Endodermal cell (in vitro differentiated cells): ENCODE measurements at places on chromosomes 6 and 20. TPM values are rescaled to one million over a fixed set of nuclear protein-coding genes. Genes with fewer than 3 reads are reported as not detected.

Gene ILRUN
- 68.3 and 73.0 TPM in 2 replicates for total RNA-seq

Gene SRMS
- not detected in 2 replicates for total RNA-seq

Gene SLC4A11
- total RNA-seq = 0.87 to 4.5 TPM (median 3.8 TPM) in 3 replicates

Gene HUS1B
- total RNA-seq = 0.70 and 1.1 TPM in 2 replicates

Gene EDN3
- 0.20 TPM in 1 of 2 replicates, not detected in the other for total RNA-seq

Gene OR2H2
- total RNA-seq = not detected in 2 replicates

Gene PKHD1
- total RNA-seq = 0.19 to 0.23 TPM (median 0.20 TPM) in 3 replicates

GRCh38 chr6:129677620-129678325 is 32.2 kb downstream of the ARHGAP18 start:
- no peak for DNase-seq

DNA sequence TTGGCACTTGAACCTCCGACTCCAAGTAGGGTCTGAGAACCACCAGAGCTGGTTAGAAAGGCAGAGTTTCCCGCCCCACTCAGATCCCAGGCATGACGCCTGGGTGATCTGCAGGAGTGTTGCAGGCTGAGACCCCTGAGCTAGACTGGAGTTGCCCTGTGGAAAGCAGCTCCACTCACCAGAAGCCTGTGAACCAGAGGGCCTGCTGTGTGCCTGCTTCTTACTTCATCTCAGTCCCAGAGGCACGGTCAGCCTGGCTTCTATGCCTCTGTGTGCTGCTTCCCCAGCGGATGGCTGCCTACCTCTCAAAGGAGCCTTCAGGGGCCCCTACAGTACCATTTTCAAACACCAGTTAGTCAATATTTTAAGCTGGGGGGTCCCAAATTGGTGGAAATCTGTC is 15.6 kb upstream of the CCN6 start:
- DNase-seq = no peak

- peak; percentile 10 for DNase-seq
Measured at GRCh38 chr6:159092631-159093030, 47.8 kb upstream of the TAGAP start.

DNA sequence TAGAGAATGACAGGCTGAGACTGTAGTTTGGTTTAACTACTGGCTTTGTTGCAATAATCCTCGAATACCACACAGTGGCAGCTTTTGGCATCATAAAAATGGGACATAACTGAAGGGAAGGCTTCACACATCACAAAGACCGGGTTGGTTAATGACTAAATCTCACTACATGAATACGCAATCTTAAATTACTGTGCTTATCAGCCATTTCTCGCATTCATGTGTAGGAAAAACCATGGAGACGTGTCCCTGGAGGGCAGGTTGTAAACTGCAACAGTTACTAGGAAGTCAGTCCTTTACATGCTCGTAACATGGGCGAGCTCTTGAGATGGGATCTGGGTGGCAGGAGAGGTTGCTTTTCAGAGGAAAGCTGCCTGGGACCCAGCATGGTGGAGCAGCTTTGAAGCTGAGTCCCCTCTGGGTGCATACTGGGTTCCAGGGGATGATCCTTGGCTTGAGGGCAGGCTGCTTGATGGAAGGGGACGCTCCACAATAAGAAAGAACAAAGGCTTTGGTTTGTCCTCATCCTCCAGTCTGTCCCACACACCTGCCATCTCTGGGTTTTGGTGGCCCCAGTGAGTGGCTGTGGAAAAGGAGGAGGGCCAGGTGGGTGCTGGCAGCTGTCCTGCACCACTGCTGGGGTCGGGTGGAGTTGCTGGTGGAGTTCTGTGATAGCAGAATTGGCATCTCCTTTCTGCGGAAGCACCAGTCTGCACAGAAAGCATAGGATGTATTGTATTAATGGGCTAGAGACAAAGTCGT is 2.1 kb downstream of the RPS21 start:
- DNase-seq = no peak

DNA sequence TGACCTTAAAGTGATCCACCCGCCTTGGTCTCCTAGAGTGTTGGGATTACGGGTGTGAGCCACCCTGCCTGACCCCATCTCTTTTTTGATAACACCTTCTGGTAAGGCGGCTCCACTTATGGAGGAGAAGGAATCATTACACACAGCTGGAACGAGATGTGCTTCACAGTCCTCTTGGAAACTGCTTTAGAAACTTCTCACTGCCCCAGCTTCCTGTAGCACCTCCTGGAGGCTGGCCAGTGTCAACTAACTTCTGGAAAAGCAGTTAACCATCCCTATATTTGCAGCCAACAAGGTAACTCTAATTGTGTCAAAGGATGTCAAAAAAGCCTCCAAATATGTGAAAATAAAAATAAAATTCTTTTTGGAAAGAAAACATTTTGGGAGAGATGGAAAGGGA is 48.8 kb upstream of the BCLAF1 start:
- DNase-seq = no peak

DNA sequence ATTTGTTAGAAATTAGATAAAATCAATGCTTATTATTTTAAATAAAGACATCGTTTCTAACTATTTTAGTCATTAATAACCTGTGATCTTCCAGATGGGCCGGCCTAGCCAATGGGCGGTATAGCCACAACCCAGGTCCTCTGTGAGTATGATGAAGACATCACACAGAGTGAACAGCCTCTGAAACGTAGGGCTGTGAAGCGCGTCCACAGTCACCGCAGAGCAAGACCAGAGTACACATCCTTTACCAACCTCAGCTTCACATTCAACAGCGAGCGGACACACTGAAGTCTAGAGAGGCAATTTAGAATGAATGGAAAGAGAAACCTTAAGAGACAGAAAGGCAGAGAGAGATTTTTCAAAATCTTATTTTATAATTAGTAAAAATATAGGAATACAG is 125.0 kb upstream of the RPS6KA2 start:
- DNase-seq = no peak

GRCh38 chr6:137816133-137816579 is 50.9 kb upstream of the TNFAIP3 start:
- no peak for DNase-seq

DNA sequence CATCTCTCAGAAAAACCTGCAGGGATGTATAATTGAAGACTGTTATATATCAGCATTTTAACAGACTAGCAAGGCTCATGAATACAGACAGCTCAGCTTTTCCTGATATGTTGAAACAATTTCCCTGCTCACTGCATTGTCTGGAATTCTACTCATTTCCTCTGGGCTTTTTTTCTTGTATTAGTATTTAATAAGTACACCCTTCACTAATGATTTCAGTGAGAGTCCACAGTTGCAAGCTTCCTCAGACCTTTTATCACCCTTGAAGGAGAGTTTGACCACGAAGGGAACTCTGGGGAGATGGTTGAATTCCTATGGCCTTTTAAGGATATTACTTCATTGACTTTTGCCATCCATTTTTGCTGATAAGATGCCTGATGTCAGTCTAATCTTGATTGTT is 248.7 kb downstream of the ADGB start:
- no peak for DNase-seq

DNA sequence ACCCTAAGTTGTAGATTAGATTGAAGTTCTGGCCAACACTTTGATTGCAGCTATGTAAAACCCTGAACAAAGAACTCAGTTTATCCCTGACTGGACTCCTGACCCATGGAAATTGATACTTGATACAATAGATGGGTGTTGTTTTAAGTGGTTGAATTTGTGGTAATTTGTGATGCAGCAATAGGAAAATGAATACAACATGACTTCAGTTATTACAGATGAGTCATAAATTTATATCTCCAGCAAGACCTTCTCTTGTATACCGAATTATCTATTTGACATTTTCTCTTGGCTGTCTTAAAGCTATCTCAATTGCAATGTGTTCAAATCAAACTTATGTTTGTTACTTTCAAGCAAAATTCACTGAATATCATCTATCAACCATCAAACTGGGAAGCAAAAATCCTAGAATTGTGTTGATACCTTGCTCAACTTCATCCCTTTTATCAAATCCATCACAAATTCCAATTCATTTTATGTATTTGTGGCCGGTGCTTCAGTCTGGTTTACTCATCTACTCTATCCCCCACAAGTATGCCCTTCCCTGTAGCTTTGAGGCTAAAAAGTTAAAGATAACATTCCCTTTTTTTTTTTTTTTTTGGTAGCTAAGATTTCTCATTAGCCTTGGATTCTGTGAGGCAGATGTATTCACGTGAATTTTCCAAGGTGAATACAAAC is 129.4 kb upstream of the CENPW start:
- DNase-seq = no peak

DNA sequence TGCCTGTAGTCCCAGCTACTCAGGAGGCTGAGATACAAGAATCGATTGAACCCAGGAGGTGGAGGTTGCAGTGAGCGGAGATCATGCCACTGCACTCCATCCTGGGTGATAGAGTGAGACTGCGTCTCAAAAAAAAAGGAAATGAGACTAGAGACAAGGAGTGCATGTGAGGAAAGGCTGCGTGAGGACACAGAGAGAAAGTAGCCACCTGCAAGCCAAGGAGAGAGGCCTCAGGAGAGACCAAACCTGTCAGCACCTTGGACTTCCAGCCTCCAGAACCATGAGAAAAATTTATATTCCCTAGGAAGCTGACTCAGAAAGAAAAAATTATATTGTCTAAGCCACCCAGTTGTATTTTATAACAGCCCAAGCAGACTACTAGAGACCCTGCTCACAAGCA is 7.4 kb upstream of the BEND3 start:
- DNase-seq = peak; percentile 17

DNA sequence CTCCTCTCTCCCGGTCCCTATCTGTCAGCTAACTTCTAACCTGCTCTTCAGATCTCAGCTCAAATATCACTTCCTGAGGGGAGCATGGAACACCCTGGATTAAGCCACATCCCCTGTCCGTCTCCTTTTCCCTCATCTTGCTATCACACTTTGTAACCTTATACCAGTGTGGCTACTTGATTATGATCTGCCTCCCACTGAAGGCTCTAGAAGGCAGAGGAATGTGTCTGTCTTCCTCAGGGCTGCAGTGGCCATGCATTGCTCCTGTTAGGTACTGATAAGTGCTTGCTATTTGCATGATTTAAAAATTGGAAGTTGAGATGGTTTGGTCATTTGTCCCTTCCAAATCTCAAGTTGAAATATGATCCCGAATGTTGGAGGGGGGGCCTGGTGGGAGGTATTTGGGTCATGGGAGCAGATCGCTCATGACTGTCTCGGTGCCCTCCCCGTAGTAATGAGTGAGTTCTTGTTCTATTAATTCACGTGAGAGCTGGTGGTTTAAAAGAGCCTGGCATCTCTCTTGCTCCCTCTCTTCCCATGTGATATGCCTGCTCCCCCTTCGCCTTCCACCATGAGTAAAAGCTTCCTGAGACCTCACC is 71.4 kb downstream of the PLCB4 start:
- no peak for DNase-seq

DNA sequence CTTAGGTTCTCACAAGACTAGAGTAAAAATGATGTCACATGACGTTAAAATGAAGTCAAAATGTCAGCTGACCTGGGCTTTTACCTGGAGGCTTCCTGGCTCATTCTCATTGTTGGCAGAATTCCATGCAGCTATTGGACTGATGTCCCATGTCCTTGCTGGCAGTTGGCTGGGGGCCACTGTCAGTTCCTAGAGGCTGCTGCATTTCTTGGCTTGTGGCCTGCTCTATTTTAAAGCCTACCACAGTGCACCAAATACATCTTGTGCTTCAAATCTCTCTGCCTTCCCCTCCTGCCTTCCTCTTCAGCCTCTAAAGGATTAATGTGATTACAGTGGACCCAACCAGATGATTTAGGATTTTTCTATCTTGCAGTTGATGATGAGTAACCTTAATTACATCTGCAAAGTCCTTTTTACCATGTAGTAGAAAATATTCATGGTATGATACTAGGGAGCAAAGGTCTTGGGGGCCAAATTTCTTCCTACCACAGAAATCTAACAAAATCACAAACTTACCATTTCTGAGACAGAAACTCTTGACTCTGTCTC is 81.9 kb downstream of the FIG4 start:
- DNase-seq = no peak

GRCh38 chr6:62129127-62129526 is 156.9 kb downstream of the KHDRBS2 start:
- no peak for DNase-seq

DNA sequence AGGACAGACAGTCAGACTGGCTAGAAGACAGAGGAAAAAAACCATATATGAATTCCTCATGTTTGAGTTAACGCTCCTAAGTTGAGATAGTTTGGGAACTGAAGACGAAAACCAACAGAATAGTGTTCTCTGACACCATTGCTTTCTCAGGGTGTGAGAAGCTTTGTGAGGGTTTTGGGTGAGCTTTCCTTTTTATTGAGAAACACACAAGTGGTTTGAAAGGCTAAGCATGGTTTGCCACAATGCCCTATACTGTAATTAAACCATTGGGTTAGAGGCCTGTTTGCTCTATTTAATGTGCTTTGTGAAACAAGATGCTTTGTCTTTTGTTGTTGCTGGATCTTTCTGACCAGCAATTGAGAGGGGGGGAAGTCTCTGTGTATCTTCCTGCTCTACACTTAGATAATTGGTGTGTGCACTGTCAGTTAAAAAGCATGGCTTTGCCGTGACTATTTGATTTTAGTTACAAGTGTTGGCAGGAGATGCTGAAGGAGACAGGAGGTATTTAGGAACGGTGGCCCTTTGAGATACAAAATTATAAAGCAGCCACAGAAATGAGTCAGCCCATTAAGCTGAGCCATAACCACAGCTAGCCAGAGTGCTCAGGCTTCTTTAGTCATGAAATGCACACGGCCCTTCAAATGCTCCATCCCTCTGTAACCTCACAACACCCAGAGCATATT is 273.0 kb upstream of the PREP start:
- no peak for DNase-seq

- peak; percentile 71 for DNase-seq
Measured at GRCh38 chr6:25369433-25370177, 90.4 kb downstream of the CARMIL1 start.
